ENCODE measurements at places on chromosomes 7 and 10. TPM values are rescaled to one million over a fixed set of nuclear protein-coding genes. Genes with fewer than 3 reads are reported as not detected.

GRCh38 chr7:30053068-30053467 lies 24.9 kb downstream of the PLEKHA8 start:
- no peaks in the 10 kb centered on the region for H3K4me1 ChIP-seq
- no peak overlapping the region for H3K27ac ChIP-seq
- no peaks in the 10 kb centered on the region for H3K27me3 ChIP-seq
- no peak overlapping the region for H3K4me3 ChIP-seq
- DNase-seq: no peak
- H3K36me3 ChIP-seq: peaks cover 10% of the 10 kb centered on the region

ADAM22 gene
- 3.1 TPM for total RNA-seq

TMEM236 gene
- 0.13 TPM for total RNA-seq

LIPK gene
- not detected for total RNA-seq

DNA sequence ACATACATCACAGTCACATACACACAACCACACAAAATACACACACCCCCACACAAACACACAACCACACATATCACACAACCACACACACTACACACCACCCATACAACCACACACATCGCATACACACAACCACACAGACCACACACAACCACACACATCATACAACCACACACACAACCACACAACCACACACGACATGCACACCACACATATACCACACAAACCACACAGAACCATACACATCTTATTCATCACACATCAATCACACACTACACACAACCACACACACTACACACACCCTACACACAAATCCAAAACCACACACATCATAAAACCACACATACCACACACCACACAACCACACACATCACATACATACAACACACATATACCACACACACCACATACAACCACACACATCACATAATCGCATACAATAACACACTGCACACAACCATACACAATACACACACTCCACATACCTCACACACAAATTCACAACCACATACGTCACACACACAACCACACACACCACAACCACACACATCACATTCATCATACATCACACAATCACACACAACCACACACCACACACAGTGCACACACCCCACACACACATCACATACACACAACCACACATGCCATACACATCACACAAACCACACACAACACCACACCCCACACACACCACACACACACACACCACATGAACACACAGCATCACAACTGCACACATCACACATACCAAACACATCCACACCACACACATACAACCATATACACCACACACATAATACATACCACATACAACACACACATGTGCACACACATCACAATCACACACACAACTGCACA lies 30.4 kb downstream of the GPRIN2 start:
- no peaks in the 10 kb centered on the region for H3K27me3 ChIP-seq
- no peak overlapping the region for H3K27ac ChIP-seq
- DNase-seq: no peak
- no peaks in the 10 kb centered on the region for H3K4me1 ChIP-seq
- H3K36me3 ChIP-seq: no peaks in the 10 kb centered on the region

GRCh38 chr10:46028584-46029460 lies 1.6 kb downstream of the NCOA4 start:
- peak; percentile 58 for DNase-seq
- peaks cover 65% of the 10 kb centered on the region for H3K4me1 ChIP-seq
- H3K27me3 ChIP-seq: no peaks in the 10 kb centered on the region
- H3K4me3 ChIP-seq: peak overlapping the region; percentile 99

DNA sequence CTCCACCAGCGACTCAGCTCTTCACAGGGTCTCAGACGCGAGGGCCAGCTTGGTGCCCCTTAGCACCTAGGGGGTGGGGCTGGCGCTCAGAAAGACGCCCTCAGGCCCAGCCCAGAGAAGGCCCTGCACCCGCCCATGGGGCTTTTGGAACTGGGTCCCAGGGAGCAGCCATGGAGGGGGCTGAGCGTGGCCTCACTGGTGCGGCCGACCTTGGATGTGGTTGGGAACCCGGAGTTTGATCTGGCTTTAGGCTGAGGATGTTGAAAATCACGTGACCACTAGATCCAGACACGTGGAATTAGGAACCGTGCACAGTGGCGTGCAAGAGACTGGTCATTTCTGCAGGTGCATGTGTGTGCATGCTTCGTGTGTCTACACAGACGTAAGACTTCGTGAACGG lies 185.4 kb downstream of the DNAJB6 start:
- H3K36me3 ChIP-seq: no peaks in the 10 kb centered on the region
- peaks cover 19% of the 10 kb centered on the region for H3K27me3 ChIP-seq
- H3K27ac ChIP-seq: peak overlapping the region; percentile 36
- DNase-seq: no peak
- no peak overlapping the region for H3K4me3 ChIP-seq

DNA sequence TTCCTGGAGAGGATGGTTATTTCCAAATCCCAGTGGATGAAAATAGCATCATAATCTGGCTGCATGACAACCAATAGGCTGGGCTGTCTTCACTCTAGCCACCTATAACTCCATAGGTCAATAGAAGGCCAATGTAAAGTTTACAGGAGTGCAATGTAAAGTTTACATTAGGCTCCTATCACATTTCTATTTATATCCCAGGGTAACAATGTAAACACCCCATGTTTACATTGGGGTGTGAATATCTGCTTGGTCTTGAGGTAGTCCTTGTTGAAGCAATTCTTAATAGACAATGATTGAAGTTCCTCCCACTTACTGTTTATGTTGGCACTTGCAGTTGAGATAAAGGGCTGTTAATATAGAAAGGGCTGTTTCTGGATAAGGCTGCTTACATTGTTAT lies 21.5 kb downstream of the CH25H start:
- H3K4me3 ChIP-seq: no peak overlapping the region
- H3K27me3 ChIP-seq: peaks cover 21% of the 10 kb centered on the region
- peaks cover 3% of the 10 kb centered on the region for H3K4me1 ChIP-seq

DNA sequence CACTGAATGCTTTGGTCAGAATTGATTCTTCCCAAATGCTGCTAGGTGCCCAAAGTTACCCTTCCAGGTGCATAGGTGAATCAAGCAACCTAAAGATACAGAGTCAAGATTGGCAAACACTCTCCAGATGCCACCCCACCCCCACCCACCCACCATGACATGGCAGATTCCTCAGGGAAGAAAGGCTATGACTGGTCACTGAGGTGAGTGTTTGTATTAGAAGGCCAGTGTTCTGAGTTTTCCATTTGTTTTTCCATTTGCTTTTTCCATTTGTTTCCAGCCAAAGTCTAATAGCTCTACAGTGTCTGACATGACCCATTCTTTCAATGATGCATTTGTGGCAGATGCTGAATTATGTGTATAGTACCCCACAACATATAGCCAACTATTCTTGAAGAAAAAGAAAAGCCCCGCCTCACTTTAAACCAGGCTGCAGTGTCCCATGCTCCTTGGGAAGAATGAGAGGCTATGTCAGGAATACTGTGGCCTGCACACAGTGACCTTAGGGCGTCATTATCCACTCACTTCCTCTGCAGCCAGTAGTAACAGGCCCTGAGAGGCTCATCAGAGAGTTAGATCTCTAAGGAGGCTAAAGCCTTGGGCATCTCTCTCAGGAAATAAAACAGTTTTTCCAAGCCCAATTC lies 16.1 kb upstream of the HIBADH start:
- H3K27ac ChIP-seq: no peak overlapping the region
- no peak overlapping the region for H3K4me3 ChIP-seq
- H3K36me3 ChIP-seq: no peaks in the 10 kb centered on the region
- no peaks in the 10 kb centered on the region for H3K4me1 ChIP-seq

DDC gene
- total RNA-seq: not detected

DNA sequence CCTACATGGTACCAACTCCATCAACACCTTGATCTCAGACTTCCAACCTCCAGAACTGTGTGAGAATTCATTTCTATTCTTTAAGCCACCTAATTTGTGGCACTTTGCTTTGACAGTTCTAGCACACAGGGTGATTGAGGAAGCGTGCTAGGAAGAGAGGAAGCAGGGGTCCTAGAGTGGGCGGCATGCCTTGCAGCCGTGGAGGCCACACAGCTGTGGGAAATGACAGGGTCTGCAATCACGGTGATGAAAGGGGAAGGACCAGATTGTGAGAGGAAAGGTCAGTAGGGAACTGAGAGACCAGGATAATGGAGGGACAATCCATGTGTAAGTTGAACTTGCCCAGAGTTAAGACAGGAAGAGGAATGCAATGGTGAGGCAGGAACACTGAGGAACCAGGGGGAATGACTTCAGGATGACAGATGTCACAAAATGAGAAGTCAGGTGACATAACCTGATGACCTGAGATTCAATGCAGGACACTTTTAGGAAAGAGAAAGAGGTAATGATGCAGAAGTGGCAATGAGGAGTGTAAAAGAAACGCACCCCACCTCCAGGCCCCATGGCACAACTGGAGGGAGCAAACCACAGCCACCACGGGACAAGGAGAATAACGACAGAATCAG lies 87.3 kb upstream of the PIK3CG start:
- no peaks in the 10 kb centered on the region for H3K27me3 ChIP-seq
- no peak overlapping the region for H3K27ac ChIP-seq
- H3K4me1 ChIP-seq: no peaks in the 10 kb centered on the region
- no peak for DNase-seq

AGAP5 gene
- total RNA-seq: 9.3 TPM

DNA sequence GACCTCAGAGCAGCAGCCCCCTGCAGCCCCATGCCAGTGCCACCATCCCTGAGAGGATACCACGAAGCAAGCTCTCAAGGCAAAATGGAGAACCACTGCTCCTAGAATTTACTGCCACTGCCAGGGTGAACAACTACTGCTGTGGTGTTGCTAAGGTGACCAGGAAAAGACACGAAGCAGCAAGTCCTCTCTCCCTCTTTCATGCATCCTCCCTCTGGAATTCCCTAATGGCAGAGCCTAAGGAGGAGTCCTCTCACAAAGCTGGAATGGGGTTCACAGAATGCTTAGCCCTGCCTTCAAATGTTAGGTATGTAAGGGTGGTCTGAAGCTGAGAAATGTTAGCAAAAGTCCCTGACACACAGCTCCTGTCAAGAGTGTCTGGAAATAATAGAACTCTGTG lies 35.8 kb upstream of the NPSR1 start:
- H3K27me3 ChIP-seq: no peaks in the 10 kb centered on the region
- no peak for DNase-seq
- no peaks in the 10 kb centered on the region for H3K4me1 ChIP-seq
- no peaks in the 10 kb centered on the region for H3K36me3 ChIP-seq
- H3K27ac ChIP-seq: no peak overlapping the region

DNA sequence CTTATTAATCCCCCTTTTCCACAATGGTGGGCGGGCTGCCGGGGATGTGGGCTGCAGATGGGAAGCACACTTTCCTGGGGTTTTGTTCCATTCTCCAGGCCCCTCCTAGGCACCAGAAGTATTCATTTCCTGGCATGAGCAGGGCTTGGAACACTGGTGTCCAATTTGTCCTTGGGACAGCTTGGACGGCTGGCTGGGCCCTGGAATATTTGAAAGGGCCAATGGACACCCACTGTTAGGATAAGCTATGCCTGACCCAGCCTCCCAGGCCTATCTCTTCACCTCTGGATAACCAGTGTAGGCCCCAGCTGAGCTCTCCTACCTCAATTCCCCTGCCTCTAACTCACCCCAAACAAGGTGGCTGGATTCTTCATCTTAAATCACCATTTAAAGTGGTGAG lies 354.9 kb downstream of the PTEN start:
- no peak overlapping the region for H3K27ac ChIP-seq
- no peaks in the 10 kb centered on the region for H3K4me1 ChIP-seq
- no peak for DNase-seq
- peaks cover 6% of the 10 kb centered on the region for H3K36me3 ChIP-seq
- H3K4me3 ChIP-seq: no peak overlapping the region
- H3K27me3 ChIP-seq: no peaks in the 10 kb centered on the region

DNA sequence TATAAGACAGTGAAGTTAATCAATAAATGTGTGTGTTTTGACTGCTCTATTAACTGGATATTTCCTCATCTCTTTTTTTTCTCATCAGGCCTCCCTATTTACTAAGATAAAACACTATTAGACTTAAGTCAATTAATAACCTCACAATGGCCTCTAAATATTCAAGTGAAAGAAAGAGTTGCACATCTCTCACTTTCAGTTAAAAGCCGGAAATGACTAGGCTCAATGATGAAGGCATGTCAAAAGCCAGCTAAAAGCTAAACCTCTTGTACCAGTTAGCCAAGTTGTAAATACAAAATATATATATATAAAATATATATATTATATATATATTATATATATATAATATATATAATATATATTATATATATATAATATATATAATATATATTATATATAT lies 127.0 kb upstream of the MEOX2 start:
- H3K4me3 ChIP-seq: no peak overlapping the region
- H3K4me1 ChIP-seq: no peaks in the 10 kb centered on the region
- no peaks in the 10 kb centered on the region for H3K27me3 ChIP-seq
- no peak overlapping the region for H3K27ac ChIP-seq

PDE6C gene
- total RNA-seq: not detected

DNA sequence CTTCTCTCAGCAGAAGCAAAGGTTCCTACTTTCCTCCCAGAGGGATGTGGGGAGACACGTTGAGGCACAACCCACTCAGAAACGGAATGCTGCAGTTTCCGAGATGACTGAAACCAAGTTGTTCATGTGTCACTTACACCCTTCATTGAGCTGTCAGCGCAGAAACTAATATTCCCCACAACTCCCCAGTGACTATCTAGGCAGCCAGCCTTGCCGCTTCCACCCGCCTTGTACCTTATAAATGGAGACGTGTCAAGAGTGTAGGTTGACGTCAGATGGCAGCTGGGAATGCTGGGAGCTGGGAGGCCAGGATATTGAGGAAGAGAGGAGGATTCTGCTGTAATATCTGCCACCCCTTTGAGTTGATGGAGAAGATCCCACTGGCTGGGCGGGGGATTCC lies 15.1 kb downstream of the GPR26 start:
- no peak for DNase-seq
- no peaks in the 10 kb centered on the region for H3K4me1 ChIP-seq

FOXI2 gene
- total RNA-seq: not detected

MYL10 gene
- not detected for total RNA-seq

CRTAC1 gene
- not detected for total RNA-seq

DNA sequence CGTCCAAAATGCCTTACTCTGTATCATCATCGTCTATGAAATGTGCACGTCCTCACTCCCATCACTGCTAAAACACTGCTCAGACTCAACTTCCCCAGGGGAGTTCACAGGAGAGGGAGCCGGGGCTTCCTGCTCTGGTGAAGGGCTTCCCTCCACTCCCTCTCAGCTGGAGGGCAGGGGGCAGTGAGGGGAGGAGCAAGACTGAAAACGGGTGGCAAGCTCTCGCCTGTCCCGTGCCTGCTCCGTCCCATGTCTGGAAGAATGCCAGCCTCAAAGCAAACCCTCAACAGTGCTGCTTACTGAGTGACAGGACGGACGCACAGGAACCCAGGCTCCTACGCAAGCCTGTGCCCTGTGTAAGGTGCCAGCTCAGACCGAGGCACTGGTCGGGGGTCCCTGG lies 25.1 kb downstream of the PRKAG2 start:
- no peaks in the 10 kb centered on the region for H3K27me3 ChIP-seq
- no peak for DNase-seq
- peak overlapping the region; percentile 24 for H3K27ac ChIP-seq
- no peaks in the 10 kb centered on the region for H3K36me3 ChIP-seq
- H3K4me3 ChIP-seq: peak overlapping the region; percentile 53

NKX2-3 gene
- total RNA-seq: not detected

CYP26C1 gene
- 0.10 TPM for total RNA-seq

Measured in activated CD8-positive, alpha-beta T cell treated with anti-CD3 and anti-CD28 coated beads, Interleukin-2, amount 10 ng/mL, durations not matched to agents 7 days and 5 days (primary cell).